ENCODE measurements at places on chromosomes 3 and 15.
A peak's percentile ranks its signal among the peaks of the same experiment; 100 is the strongest.

GRCh38 chr3:58591517-58592510, 14.6 kb upstream of the FAM107A start:
- no peak for DNase-seq

DNA sequence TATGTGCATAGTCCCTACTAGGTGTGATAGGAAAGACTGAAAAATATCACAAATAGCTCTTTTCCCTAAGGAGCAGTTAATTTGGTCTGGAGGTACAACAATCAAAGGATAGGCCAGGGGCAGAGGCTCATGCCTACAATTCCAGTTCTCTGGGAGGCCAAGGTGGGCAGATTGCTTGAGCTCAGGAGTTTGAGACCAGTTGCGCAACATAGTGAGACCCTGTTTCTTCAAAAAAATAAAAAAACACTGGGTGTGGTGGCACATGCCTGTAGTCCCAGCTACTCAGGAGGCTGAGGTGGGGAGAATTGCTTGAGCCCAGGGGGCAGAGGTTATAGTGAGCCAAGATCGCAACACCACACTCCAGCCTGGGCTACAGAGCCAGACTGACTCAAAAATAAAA, 30.2 kb upstream of the BHLHE40 start:
- DNase-seq: no peak

- DNase-seq: no peak
These were observed 38.0 kb downstream of the SENP2 start for GRCh38 chr3:185623939-185624665.

- no peak for DNase-seq
These were observed 217.9 kb upstream of the DCBLD2 start for GRCh38 chr3:99119385-99119784.

DNA sequence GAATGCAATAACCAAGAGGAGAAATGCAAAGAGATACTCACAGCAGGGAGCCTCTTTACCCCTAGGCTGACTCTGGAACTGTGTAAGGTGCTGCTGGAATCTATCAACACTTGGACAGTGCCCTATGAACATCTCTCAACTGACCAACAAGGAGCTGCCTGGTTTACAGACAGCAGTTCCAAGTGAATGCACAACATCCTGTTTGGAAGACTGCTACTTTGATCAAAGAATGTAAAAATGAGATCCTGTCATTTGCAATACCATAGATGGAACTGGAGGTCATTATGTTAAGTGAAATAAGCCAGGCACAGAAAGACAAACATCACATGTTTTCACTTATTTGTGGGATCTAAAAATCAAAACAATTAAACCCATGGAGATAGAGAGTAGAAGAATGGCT, 136.3 kb downstream of the IMPG2 start:
- DNase-seq: no peak

- DNase-seq: no peak
These were observed 495 bp downstream of the CDC25A start for GRCh38 chr3:48187579-48188265.

DNA sequence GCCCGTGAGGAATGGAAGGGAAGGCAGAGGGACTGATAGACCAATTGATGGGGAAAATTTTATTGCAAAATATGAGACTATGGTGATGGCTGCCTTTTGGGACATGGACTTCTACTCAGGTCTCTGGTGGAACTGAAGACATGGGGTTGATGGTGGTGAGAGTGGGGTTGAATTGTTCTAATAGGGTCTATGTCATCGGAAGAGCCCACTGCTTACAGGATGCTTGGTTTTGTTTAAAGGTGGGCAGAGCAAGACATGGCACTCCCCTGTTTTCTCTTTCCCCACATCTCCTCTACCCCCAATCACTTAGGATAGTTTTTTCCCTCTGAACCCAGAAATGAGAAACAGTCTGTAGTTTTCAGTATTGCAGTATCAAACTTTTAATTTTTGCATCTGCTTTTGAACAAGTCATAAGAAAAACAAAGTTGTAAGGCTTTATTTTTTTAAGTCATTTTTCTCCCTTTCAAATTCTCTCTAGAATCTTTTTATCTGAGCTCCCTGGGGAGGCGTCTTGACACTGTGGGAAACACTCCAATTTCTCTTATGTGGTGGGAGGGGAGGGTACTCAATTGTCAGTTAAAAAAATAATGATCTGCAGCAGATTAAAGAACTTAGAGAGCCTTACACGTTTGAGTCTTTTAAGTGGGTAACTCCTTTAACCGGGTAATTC, 276.2 kb upstream of the TBC1D5 start:
- no peak for DNase-seq

GRCh38 chr15:100005013-100005412, 271.8 kb upstream of the LYSMD4 start:
- no peak for DNase-seq

GRCh38 chr15:75834021-75834420, 9.2 kb upstream of the UBE2Q2 start:
- DNase-seq: no peak

GRCh38 chr3:52721002-52721729, 15.3 kb downstream of the SPCS1 start:
- peak; percentile 98 for DNase-seq

DNA sequence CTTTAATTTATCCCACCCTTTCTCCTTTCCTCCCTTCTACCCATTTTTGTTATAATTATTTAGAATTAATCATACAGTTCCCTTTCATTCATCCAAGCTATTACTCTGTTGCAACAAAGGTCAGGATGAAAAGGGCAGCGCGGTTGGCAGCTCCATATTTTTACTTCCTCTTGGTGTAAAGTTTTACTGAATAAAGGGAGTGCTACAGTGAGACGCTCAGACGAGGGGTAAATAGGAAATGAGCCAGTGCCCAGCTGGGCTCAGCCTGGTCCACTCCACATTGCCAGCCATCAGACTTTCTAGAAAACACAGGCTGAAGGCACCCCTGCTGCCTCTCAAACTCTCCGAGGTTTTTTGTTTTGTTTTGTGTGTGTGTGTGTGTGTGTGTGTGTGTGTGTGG, 21.9 kb upstream of the ZBTB38 start:
- DNase-seq: peak; percentile 87

- no peak for DNase-seq
These were observed 34.5 kb downstream of the ESYT3 start for GRCh38 chr3:138468886-138469285.

DNA sequence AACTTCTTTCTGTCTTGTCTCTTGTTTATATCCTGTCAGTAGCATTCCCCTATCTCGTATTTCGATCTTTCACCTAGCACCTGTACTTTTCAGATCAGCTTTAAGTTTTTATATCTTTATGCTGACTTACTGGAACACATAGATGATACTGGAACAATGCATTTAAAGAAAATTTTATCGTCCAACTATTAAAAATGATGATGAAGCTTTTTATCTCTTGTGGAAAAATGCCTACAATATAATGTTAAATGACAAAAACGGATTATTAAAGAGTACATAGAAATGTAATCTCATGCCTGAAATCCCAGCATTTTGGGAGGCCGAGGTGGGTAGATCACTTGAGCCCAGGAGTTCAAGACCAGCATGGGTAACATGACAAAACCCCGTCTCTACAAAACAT, 139.5 kb downstream of the ZPLD1 start:
- no peak for DNase-seq

GRCh38 chr3:177968891-177969290, 567.3 kb upstream of the KCNMB2 start:
- no peak for DNase-seq

GRCh38 chr3:146163584-146163983, 2.6 kb upstream of the PLOD2 start:
- DNase-seq: no peak

DNA sequence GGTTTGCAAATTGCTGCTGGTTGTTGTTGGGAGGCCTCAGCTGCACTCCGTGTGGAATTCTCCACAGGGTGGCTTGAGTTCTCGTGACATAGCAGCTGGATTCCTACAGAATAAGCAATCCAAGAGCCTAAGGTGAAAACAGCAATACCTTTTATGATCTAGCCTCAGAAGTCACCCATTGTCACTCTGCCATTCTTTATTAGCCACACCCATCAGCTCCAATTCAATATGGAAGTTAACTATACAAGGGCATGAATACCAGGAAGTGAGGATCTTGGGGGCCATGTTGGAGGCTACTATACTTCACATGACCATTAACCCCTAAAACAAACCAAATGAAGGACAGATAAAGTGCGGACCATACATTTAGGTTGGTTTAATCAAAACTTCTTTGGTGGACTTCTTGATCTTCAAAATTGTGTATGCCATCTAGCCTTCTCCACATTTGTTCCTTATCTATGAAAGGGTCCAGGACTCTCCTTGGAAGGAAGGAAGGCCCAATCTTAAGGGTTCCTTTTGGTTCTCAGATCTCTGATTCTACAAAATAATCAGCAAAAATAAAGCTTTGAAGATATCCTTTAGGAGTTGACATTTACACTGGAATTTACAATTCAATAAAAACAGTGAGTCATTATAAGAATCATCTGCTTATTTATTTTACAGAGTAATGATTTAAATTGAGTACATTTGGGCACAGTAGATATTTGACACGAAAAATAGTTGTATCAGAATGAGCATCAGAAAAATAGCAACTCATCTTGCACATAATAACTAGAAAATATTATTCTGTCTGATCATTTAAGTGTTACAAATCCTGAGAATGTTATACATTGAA, 21.5 kb downstream of the CIAO2A start:
- DNase-seq: no peak

Data from MV-4-11 (cell line).